ENCODE measurements at places on chromosomes 7 and 10. TPM values are rescaled to one million over a fixed set of nuclear protein-coding genes. Genes with fewer than 3 reads are reported as not detected.

ABCC2 gene
- 3.3 TPM for total RNA-seq

ASAH2B gene
- 0.95 TPM for total RNA-seq

PALD1 gene
- total RNA-seq: 0.08 TPM

FFAR4 gene
- not detected for total RNA-seq

ZWINT gene
- total RNA-seq: 2.2 TPM

CPEB3 gene
- total RNA-seq: 0.71 TPM

DOCK4 gene
- total RNA-seq: 0.17 TPM

C10orf67 gene
- total RNA-seq: not detected

SCART1 gene
- total RNA-seq: 3.4 TPM

MRPS16 gene
- 23.6 TPM for total RNA-seq

CFTR gene
- total RNA-seq: not detected

PLPP4 gene
- total RNA-seq: not detected

HHEX gene
- total RNA-seq: 2.0 TPM

LRRTM3 gene
- not detected for total RNA-seq

NME8 gene
- total RNA-seq: not detected

SPDYE8 gene
- not detected for total RNA-seq

GHRHR gene
- not detected for total RNA-seq

Data from CD8-positive, alpha-beta T cell (primary cell).